ENCODE measurements at places on chromosomes 7 and 10.

DNA sequence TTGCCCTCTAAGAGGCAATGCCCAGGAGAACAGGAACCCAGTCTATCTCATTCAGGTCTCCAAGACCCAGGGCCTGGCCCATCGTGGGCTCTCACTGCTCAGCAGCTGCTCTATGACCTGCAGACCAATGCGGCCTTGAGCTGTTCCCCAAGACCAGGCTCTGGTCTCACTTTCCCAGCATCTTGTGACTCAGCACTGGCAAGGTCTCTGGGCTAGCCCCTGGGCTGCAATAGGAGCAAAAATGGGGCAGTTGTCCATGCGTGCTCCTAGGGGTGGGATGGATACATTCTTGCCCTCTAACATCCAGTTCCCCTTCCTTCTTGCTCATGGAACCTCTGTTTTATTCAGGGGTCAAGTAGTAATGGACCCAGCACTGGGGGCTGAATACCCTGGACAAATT, 13.5 kb downstream of the GCK start:
- no peak for DNase-seq

DNA sequence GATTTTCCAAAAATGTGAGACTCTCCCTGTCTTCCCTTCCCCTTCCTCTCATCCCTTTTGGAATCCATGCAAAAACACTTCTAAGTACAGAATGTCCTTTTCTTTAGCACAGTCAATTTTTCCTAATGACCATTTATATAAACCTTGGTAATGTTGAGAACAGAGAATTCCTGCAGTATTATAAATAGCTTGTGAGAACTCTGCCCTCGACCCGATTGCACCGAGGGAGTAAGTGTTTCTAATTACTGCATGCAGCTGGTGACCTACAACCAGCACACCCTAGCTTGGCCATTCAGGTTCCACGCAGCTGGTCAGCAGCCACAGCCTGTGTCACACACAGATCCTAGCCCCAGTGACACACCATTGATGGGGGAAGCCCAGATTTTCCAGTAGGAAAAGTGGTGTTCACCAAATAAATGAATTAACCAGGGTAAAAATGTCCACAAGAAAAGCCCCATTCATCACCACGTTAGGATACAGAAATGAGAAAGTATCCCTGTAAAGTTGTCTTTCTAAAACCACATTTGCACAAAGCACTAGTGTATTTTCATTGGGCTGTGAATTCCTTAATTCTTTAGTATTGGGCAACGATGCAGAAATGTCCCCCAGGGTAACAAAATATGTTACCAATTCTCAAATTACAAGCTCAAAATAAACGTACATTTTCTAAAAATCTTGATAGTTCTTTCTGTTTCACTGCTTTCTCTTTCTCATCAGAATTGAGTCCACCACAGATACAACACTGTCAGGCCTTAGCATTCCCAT, 499.0 kb upstream of the KLF6 start:
- DNase-seq: no peak

- DNase-seq: no peak
Observed at GRCh38 chr10:42490368-42490767, 148.0 kb downstream of the ZNF33B start.

DNA sequence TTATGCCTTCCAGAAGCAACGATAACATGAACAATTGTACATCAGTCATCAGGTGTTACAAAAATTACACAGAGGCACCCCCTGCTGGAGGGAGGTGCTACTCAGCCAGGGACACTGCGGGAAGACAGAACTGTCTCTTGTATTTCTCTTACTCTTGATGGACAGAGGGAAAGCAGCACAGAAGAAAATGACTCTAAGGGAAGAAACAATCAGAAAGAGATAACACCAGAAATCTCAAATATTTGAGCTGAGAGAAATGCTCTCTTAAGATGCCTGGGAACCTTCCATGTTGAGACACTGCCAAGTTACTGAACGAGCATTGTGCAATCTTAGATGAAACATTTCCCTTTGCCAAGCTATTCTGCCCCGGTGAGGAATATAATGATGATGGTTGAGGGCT, 227.6 kb upstream of the NPSR1 start:
- DNase-seq: no peak

GRCh38 chr10:12872577-12872976, 128.9 kb downstream of the CCDC3 start:
- DNase-seq: no peak

- DNase-seq: no peak
Observed at GRCh38 chr10:80485946-80486764, 32.0 kb downstream of the TSPAN14 start.

DNA sequence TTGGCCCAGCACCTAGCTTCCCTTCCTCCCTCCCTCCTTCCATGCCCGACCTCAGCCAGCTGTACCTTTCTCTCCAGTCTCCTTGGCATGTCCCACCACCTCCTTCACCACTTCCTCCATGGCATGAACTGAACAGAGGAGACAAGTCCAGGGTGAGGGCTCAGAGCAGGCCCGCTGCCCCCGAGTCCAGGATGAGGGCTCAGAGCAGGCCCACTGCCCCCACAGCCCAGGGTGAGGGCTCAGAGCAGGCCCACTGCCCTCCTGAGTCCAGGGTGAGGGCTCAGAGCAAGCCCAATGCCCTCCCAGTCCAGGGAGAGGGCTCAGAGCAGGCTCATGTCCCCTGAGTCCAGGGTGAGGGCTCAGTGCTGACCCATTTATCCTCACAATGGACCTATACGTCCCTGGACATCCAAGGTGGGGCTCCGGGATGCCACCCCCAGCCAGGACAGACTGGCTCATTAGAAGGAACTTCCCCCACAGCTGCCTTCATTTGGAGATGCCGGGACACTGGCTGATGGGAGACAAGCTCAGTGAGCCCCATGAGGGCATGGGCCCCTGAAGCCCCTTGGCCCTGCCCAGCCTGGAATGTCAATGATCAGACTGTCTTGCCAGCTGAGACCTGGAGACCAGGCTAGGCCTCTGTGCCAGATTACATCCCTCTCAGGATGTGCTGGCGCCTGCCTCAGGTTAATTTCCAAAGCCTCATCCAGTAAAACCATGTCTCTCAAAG, 30.0 kb downstream of the AGAP4 start:
- no peak for DNase-seq

- no peak for DNase-seq
Observed at GRCh38 chr10:128061306-128062300, 64.6 kb downstream of the MKI67 start.

GRCh38 chr10:104144931-104145330, 23.0 kb downstream of the SFR1 start:
- DNase-seq: no peak

- peak; percentile 24 for DNase-seq
Observed at GRCh38 chr10:101570428-101571270, 17.4 kb downstream of the POLL start.
